ENCODE measurements at places on chromosomes 5 and 9. TPM values are rescaled to one million over a fixed set of nuclear protein-coding genes. Genes with fewer than 3 reads are reported as not detected.

Gene LOX
- total RNA-seq, result 9.4 TPM

Gene EIF4E1B
- not detected for total RNA-seq

Gene QRFP
- not detected for total RNA-seq

Gene HTR4
- total RNA-seq, result not detected

Gene PAEP
- 1.2 TPM for total RNA-seq

Gene SLC6A19
- not detected for total RNA-seq

Gene RLN1
- total RNA-seq, result not detected

Gene SLC28A3
- total RNA-seq, result 0.20 TPM

Gene TMOD1
- total RNA-seq, result 55.3 TPM

Gene TLR4
- total RNA-seq, result 9.7 TPM

Gene TEX48
- not detected for total RNA-seq

Gene FRMPD1
- not detected for total RNA-seq

Gene DBH
- total RNA-seq, result not detected

Gene TMCO6
- 14.9 TPM for total RNA-seq

Gene ATP10B
- 0.20 TPM for total RNA-seq

Gene MAP1B
- 37.7 TPM for total RNA-seq

Gene CSF1R
- 19.1 TPM for total RNA-seq

Gene WDR38
- total RNA-seq, result 1.7 TPM

Gene SPRY4
- total RNA-seq, result 5.3 TPM

Gene FAXDC2
- total RNA-seq, result 27.6 TPM

Gene DMRT3
- total RNA-seq, result not detected

Gene APBA1
- 2.8 TPM for total RNA-seq

Gene AGPAT2
- total RNA-seq, result 21.3 TPM

Gene DND1
- total RNA-seq, result 0.30 TPM

Gene FBLL1
- 4.9 TPM for total RNA-seq

Gene GABRA6
- total RNA-seq, result not detected

Gene ESM1
- 0.15 TPM for total RNA-seq

Gene RAD17
- total RNA-seq, result 19.6 TPM

Gene NFIB
- total RNA-seq, result 95.5 TPM

Gene IFNK
- total RNA-seq, result not detected

Gene PTGES
- 1.6 TPM for total RNA-seq

Gene GRPEL2
- total RNA-seq, result 17.5 TPM

Gene TERT
- total RNA-seq, result not detected

Gene AK3
- 54.8 TPM for total RNA-seq

Gene PHF24
- total RNA-seq, result 0.60 TPM

Gene ZNF367
- 2.3 TPM for total RNA-seq

Gene SYK
- total RNA-seq, result 12.0 TPM

Gene FAM151B
- total RNA-seq, result 2.8 TPM

Gene CNTLN
- 22.4 TPM for total RNA-seq

Gene IFNA2
- not detected for total RNA-seq

Gene EPB41L4B
- total RNA-seq, result 15.3 TPM

Gene RABEPK
- total RNA-seq, result 16.0 TPM

Gene SPAG8
- total RNA-seq, result 5.0 TPM

Gene PCSK1
- 2.3 TPM for total RNA-seq

Gene ZNF354C
- 9.4 TPM for total RNA-seq

Gene PCDHA12
- 1.3 TPM for total RNA-seq

Gene CACFD1
- 11.5 TPM for total RNA-seq

Gene LRRC19
- total RNA-seq, result not detected

Gene ANKRD33B
- total RNA-seq, result 3.5 TPM

Gene CDH9
- not detected for total RNA-seq

Gene ZFP2
- total RNA-seq, result 4.2 TPM

Gene SKP2
- 13.7 TPM for total RNA-seq

Gene GFRA3
- total RNA-seq, result 0.84 TPM

Gene WNT8A
- total RNA-seq, result not detected

Gene FRRS1L
- total RNA-seq, result 49.8 TPM

Gene TAS2R1
- total RNA-seq, result not detected

Gene NMUR2
- total RNA-seq, result not detected
